Brain microvascular endothelial cell (primary cell): ENCODE measurements at places on chromosomes 11 and 22.

GRCh38 chr11:117874910-117875381, 1.5 kb downstream of the FXYD6 start:
- no peak for DNase-seq

GRCh38 chr11:34004236-34004635, 47.3 kb upstream of the CAPRIN1 start:
- no peak for DNase-seq

GRCh38 chr11:28675183-28675582, 567.0 kb downstream of the METTL15 start:
- no peak for DNase-seq

GRCh38 chr11:94757037-94757735, 11.0 kb upstream of the AMOTL1 start:
- no peak for DNase-seq

GRCh38 chr11:108144615-108145014, 23.2 kb downstream of the ACAT1 start:
- DNase-seq: no peak

GRCh38 chr11:111320728-111321568, 22.6 kb downstream of the POU2AF3 start:
- DNase-seq: no peak

- no peak for DNase-seq
Measured at GRCh38 chr11:125221461-125221860, 56.9 kb downstream of the PKNOX2 start.

DNA sequence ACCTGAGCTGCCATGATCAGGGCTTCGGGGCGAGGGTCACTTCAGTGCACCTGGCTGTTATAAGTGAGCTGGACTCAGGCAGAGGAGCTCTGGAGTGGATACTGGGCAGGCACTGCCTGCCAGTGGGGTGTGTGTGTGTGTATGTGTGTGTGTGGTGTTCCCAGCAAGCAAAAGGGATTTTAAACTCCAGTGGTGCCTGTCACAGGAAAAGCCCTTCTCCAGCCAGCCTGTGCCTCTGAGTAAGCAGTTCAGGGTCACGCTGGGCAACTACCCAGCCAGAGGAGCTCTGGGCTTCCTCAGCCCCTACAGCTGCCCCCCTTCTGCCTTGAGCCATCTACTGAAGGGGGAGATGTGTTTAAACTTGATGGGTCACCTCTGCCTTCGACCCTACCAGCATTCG, 109.0 kb downstream of the OSBP2 start:
- no peak for DNase-seq

GRCh38 chr11:69141742-69142141, 14.0 kb upstream of the SMIM38 start:
- DNase-seq: no peak

DNA sequence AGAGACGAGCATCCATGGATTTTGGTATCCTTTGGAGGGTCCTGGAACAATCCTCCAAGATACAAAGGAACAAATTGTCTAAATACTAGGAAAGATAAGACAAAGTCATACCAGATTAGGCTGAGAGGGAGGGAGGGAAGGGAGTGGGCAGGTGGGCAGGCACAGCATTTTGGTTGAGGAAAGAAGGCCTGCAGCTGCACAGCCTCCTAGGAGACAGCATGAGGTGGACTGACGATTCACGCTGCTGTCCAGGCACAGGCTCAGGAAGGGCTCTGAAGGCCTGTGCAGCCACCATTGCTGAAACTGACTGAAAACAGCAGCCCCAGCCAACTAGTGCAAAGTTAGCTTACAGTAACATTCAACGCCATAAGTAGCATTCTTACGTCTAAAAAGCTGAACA, 64.7 kb downstream of the PACSIN2 start:
- DNase-seq: no peak

GRCh38 chr22:46010951-46011626, 34.1 kb upstream of the WNT7B start:
- no peak for DNase-seq

- no peak for DNase-seq
Measured at GRCh38 chr11:40867991-40868632, 591.3 kb downstream of the LRRC4C start.

DNA sequence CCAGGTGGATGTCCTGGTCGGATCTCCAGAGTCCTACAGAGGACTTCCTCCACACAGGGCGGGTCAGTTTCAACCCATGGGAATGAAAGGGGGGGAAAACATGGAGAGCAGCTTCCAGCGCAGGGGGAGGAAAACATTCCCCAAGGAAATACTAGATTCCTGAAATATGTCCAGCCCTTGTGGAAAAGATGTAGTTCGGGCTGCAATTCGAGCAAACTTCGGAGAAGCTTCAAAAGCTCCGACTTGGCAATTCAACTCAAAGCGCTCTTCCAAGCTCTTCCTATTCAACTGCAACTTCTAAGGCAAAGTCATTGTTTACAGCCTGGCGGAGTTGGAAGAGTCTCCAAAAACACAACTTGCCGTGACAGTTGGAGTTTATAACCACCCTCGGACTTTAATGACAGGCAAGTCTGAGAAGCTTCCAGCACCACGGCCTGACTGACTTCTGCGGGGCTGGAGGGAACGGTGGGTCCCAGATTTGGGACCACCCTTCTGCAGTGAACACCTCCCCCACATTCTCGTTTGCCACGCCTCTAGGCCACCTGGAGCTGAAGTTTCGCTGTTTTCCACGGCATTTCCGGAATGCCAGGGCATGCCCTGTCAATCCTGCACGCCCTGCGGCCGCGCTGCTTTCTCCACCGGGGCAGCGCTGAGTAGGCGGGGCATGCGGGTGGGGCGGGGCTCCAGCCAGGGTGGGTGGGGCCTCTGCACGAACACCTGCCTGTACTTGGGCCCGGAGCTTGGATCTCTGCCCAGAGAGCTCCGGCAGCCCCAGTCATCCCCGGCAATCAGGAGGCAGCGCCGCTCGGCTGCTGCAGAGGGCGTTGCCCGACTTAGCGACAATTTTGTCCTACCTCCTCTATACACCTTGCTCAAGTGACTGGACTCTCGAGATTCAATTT, 49.0 kb upstream of the BIRC3 start:
- peak; percentile 36 for DNase-seq

DNA sequence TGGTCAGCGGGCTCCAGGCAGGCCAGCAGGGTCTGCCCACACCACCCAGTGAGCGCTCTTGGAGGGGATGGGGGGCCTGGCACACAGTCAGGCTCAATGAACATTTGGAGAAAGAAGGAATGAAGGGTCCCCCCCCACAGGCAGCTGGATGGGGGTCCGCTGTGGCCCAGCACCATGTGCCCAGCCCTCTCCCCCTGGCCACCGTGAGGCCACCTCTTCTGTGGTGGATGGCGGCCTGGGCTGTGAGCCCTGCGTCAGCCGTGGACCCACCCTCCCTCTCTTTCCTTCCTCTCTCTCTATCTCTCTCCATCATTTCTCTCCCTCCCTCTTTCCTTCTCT, 35.1 kb upstream of the MUC5AC start:
- no peak for DNase-seq

DNA sequence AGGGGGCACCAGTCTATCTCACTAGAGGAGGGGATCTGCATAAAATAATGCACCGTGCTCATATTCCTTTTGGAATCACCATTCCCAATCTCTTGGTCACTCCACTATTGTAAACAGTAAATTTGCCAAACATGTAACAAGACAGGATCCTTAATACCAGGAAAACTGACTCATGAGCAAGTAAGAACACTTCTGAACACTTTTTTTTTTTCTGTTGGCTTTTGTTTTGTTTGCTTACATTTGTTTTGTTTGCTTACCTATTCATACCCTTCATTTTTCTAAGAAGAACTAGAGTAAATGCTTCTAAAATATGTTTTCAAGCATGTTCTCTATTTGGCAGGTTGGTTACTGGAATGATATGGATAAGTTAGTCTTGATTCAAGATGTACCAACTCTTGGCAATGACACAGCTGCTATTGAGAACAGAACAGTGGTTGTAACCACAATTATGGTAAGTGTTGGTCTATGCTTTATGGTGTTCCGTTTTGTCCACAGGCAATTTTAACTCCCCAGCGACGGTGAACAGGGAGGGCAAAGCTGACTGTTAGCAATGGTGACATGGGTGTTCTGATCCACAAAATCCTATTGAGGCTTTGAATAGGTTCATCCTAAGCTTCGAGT, 111.8 kb downstream of the MSANTD4 start:
- DNase-seq: no peak

DNA sequence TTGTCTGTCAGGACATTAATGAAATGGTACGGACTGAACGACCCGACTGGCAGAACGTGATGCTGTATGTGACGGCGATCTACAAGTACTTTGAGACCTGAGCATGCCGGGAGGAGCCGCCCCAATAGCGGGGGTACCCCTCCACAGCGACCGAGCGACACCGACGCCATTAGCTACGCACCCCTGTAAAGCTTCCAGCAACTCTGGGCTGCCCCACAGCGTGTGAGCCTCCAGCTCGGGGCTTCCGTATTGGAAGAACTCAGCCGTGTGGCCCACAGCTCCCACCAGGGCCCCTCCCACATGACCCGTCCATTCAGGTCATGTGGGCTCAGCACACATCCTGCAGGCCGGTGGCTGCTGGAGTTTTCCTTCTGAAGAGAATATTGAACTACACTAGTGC, 12.9 kb upstream of the ADORA2A start:
- DNase-seq: no peak

GRCh38 chr22:46081831-46082210, 68.5 kb upstream of the PPARA start:
- DNase-seq: no peak

DNA sequence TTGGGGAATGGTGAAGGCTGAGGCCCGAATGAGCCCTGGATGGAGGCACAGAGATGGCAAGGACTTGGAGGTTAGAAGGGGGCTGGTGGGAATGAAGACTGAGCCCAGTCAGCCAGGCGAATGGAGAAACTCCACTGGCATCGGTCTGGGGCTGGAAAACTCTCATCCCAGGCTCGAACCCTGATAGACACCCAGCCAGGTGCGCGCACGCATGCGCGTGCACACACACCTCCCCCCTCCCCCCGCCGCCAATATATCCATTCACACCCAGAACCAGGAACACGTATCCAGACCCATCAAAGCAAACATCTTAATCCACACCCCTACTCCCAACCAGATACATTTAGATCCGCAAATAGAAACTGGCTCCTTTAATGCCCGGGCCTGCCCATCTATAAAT, 139.3 kb downstream of the CEP164 start:
- DNase-seq: no peak

- DNase-seq: peak; percentile 89
Measured at GRCh38 chr11:113553235-113553634, 78.0 kb upstream of the DRD2 start.

- DNase-seq: no peak
Measured at GRCh38 chr11:8086001-8086479, 5.0 kb downstream of the TUB start.

DNA sequence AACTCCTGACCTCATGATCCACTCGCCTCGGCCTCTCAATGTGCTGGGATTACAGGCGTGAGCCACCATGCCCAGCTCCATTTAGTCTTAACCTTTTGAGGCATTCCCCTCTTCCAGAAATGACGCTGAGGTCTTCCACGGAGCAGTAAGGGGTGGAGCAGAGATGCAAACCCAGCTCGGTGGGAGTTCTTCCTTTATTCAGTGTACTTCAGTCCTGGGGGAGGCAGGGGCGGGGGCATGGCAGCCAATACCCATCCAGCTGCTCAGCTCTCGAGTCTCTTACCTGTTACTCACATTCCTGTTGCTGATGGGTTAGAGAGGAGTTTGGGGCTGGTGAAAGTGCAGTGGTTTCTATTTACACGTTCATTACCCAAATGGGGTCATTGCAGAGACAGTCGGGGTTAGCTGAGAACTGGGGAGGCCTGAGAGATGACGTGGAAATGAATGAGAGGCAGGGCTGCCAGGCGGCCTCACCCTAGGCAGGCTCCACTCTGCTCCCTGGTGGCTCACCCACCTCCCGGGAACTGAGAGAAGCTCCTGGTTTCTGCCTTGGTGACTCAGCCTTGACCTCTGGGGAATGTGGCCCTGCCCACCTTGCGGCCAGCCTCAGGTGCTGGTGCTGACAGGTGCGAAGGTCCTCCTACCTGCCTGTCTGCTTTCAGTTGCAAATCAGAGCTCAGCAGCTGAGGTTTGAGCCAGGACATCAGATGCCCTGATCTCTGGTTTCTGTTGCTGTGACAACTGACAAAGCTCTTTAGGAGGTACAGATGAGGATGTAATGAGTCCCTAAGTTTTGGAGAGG, 13.4 kb upstream of the ST14 start:
- DNase-seq: no peak

- DNase-seq: no peak
Measured at GRCh38 chr11:123461164-123461563, 31.1 kb downstream of the GRAMD1B start.

DNA sequence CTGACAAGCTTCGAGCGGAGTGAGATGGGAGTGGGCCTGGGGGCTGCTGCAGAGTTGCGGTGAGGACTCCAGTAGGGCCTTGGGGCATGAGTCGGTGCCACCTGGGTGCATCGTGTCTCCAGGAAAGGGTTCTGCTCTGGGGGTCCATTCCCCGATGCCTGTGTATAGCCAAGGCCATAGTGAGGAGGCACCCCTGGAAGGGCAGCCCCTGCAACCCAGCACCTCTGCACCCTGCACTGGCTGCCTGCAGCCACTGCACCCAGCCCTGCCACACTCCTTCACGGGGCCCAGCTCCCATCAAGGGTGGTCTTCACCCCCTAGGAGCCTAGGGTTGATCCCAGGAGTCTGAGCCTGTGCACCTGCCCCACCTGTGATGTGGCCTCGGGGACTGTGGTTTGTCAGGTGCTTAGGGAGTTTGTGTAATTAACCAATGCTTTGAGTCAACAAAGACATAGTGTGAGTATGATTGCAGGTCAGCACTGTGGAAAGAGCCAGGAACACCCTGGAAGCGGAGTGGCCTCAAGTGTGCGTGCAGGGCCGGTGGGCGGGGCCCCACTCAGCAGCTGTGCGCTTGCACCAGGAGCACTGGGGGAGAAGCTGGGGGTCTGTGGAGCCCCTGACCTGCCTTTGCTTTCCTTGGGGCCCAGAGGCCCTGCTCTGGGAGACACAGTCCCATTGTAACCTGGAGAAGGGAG, 1299.3 kb downstream of the BRD1 start:
- no peak for DNase-seq

DNA sequence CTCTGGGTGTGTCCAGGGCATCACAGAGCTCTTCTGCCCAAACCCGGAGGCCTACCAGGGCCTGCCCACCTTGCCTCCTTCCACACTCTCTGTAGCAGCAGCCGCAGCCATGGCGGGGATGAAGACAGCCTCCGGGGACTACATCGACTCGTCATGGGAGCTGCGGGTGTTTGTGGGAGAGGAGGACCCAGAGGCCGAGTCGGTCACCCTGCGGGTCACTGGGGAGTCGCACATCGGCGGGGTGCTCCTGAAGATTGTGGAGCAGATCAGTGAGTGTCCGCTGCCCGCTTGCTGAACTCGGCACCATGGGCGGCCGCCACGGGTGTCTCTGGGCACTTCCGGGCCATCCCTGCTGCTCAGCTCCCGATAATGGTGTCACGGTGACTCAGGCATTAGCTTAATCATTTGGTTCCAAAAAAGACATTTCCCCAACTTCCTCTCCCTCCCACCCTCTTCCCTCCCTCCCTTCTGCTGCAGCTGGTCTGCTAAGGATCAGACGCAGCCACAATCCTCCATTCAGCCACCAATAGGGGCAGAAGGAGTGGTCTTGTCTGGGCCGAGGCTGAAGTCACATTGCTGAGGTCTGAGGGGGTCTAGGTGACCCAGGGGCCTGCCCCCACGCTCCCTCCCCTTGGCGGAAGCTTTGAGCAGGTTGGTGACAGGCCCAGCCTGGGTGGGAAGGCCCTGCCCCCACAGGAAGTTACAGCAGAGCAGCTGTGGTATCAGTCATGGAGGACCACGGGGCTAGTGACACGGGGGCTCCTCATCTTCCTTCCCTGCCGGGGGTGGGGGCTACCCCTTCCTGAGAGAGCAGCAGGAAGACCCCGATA, 950 bp downstream of the FERMT3 start:
- peak; percentile 84 for DNase-seq

- DNase-seq: no peak
Measured at GRCh38 chr22:30863081-30863833, 105.3 kb downstream of the MORC2 start.

- DNase-seq: no peak
Measured at GRCh38 chr22:42805016-42805997, 51.8 kb downstream of the ARFGAP3 start.
